NCI-H774 (cell line): ENCODE measurements at places on chromosomes 6 and 20.

DNA sequence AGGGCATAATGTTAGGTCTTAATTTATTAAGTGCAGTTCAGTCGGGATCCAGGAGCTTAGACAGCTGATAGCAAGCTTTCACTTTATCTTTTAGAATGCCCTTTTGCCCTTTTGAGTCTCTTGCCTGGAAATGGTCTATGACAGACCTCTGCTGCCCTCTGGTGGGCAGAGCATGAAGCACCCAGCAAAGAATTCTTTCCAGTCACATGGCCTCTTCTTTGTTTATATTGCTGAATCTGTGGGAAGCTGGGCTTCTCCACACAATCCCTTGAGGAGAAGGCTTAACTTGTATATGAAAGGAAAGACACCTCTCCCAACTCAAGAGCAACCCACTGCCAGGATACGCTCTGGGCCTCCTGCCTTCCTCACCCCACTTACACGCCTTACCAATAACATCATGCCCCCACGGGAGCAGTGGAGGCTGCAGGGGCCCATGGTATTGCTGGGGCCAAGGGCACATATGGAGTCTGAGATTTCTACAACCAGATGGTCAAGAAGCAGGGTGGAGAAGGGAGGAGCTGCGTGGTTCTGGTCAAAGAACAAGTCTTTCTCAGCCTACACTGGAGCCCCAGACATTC is 20.4 kb downstream of the WFDC3 start:
- peak; percentile 63 for DNase-seq

DNA sequence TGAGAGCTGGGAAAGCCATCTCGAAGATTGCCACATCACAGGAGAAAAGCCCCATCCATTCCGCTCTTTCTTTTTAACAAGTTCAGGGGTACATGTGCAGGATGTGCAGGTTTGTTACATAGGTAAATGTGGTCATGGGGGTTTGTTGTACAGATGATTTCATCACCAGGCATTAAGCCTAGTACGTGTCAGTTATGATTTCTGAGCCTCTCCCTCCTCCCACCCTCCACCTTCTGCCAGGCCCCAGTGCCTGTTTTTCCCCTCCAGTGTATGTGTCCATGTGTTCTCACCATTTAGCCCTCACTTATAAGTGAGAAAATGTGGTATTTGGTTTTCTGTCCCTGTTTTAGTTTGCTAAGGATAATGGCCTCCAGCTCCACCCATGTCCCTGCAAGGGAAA is 566.5 kb upstream of the AGPAT4 start:
- no peak for DNase-seq

DNA sequence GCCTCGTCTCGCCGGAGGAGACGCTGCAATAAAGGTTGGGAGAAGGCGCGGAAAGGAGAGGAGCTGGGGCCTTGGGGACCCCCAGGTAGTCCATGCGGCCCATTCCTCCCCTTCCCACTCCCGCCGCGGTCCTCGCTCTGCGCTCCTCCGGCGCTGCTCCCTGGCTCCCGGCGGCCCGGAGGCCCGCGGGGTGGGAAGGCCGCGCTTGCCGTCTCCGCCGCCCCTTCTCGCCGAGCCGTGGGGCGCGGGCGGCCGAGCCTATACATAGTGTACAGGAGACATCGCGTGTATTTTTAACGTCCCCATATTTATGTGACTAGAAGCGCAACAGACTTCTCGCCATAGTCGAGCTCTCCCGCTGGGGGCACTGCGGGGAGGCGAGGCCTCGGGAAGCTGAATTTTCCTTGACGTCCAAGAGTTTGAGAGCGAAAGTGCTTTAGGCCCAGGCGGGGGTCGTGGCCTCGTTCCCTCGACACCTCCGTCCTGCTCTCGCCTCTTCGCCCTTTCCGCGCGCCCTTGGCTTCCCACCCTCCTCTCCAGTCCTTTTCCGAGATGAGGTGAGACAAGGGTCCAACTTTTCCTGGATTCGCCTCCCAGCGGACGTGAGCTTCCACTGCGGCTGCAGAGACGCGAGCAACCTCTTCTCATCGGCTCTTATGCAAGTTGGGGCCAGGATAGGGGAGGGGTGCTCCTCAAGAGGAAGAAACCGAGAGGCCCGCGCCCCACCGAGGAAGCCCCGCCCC is 29.0 kb downstream of the SLC12A5 start:
- DNase-seq = no peak

GRCh38 chr6:84467296-84467695 is 239.9 kb upstream of the CEP162 start:
- no peak for DNase-seq

DNA sequence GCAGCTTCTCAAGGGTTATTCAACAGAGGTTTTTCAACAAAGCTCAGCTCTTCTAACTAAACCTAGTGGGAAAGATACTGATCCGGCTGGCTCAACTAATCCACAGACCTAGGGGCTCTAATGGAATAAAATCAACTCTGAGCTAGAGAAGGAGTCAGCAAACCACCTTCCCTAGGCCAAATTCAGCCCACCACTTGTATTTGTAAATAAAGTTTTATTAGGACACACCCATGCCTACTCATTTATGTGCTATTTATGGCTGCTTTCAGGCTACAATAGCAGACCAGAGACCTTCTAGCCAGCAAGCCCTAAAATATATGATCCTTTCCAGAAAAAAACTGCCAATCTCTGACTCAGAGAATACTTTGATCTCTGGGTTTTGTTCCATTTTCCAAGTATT is 6.0 kb upstream of the RAB22A start:
- no peak for DNase-seq

DNA sequence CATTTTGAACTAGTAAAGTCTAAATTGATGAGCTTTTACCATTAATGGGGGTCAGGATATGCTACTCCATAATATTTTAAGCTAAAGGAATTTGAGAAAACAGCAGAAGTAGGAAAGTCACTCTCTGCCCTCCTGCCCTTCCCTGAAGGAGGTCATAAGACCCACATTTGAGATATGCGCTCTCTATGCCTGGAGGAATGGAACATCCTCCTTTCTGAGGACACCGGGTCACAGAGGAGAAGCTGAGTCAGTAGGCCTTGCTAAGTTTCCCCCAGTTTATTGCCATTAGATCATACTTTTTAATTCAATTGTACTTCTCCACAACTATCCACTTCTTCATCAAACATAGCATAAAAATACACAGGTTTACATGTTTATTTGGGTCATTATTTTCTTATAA is 40.3 kb downstream of the AKAP7 start:
- no peak for DNase-seq

DNA sequence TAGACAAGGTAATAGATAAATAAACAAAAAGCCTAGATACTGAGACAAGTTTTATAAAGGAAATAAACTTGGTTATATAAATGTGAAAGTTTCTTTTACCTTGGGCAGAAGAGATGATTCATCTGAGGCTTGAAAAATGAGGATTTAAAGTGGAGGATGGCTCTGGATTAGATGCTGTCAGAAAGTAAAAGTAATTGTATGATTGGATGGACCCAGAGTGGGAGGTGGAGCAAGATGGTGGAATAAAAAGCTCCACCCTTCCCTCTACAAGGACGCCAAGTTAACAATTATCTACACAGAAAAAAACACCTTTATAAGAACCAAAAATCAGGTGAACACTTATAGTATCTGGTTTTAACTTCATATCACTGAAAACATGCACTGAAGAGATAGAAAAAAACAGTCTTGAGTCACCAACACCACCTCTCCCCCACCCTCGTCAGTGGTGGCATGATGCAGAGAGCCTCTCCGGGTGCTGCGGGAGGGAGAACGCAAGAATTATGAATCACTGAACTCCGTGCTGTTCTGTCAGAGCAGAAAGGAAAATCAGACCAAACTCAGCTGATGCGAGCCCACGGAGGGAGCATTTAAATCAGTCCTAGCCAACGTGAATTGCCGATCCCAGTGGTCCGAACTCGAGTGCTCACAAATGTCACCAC is 84.7 kb upstream of the GJE1 start:
- DNase-seq = no peak

DNA sequence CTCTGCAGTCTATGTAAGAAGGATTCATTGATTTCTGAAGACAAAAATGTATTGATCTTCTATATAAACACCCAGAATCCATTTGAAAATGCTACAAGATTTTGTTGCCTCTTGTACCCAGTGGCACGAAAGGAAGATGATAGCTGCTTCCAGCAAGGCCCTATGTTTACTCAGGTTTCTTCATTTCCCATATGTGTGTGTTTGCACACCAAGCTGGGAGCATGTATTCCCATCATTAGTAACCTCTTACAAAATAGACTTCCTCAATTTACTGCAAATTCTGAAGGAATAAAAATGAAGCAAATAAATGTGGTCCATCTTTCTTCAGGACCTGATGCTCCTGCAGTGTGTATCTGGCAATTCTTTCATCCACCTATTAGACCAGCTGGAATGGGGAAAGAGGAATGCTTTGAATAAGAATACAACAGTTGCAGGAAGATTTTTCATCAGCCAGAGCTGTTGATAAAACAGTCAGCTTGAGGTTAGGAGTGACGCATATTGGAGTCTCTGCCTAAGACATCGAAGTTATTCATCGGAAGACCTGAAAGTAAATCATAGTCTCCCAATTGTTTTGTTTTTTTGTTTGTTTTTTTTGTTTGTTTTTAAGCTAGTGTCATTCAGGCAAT is 132.3 kb downstream of the PDE7B start:
- DNase-seq = no peak

DNA sequence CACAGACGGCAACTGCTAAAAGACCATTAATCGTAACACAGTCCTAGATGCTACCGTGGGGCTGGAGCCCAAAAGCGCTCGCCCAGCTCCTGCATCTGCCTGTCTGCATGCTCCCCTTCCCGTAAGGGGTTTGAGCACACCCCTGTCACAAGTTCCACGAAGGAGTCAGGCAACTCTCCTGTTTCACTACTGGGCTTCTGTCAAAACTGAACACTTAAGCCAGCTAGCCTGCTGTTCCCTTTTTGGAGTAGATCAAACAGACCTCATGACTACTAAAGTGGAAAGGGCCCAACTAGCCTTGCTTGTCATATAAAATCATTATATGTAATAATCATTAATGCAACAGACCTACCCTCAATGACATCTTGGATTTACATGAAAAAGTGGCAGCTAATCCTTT is 61.3 kb downstream of the TRMT11 start:
- no peak for DNase-seq

- peak; percentile 17 for DNase-seq
These were observed 382.1 kb downstream of the HACE1 start for GRCh38 chr6:104477569-104477968.

GRCh38 chr6:170434117-170434820 is 118.8 kb downstream of the PSMB1 start:
- DNase-seq = no peak

DNA sequence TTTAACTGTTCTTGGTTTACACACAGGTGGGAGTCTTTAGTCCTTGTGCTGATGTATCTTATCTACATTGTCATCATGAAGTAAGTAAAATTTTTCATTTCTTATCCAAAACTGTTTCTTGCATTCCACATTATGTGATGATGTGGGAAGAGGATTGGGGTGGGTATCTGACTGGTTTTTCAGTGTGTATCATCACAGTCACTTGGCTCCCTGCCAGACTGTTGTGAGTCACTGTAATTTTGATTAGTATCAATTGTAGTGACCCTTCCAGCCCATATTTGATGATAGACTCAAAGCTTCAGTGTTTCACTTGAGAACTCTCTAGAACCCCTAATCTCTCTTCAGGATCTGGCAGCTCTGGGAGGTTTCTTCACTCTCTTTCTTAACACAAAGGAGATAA is 84.5 kb upstream of the RIN2 start:
- DNase-seq = no peak

- DNase-seq = no peak
These were observed 28.6 kb upstream of the PCMTD2 start for GRCh38 chr20:64226686-64227580.

DNA sequence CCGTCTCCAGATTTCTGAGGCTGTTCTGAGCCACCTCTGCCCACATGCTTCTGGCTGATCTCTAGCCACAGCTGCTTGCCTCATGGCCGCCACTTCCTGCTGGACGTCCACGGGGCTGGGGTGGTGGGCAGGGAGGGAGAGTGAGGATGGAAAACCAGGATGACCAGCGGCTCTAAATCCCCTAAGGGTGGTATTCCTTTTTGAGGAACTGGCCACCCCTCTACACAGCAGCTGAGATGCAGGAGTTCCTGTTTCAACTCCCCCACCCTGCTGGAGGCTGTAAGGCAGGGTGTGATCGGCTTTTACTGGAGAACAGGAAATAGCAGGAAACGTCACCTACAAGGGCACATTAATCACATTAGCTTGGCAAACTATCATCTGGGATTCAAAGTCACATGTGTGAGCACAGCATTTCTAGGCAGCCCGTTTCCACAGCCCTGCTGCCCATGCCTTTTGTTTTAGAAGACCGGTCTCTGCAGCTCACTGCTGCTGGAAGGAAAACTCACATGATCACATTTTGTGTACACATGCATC is 181.6 kb upstream of the ECI2 start:
- DNase-seq = peak; percentile 52

DNA sequence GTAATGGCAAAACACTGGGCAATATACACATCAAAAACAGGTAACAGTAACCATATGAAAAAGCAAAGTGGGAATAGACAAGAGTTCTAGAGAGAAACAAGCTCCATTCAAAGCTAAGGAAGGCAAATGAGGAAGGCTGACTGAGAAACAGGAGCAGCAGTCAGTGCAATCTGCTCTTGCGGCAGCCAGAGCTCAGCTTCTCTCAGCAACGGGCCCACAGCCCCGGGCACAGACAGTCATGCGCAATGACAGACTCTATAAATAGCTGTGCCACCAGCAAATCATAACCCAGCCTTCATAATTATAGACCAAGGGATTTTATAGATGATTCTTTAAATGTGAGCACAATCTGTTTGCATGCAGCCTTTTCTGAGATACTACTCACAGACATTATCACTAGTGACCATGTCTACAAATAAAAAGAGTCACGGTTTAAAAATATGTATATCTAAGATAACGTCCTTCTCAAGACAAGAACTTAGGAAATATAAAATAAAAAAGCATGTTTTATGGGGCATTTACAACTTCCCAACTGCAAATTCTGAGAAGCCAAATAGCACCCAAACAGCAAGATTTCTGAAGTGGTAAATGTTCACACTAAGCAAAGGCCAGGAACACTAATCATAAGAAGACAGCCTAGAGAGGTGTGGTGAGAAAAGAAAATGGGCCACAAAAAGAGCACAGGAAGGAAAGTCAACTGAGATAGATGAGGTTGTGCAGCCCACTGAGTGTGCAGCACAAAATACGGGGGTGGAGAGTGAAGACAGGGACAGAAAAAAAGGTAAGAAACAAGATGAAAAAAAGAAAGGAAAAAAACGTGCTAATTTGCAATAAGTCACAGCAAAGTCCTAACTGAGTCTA is 39.9 kb upstream of the BEND6 start:
- no peak for DNase-seq

- no peak for DNase-seq
These were observed 135.4 kb downstream of the CDC5L start for GRCh38 chr6:44522871-44523270.
